Panc1 (cell line): ENCODE measurements at places on chromosomes 6 and 20.
A peak's percentile ranks its signal among the peaks of the same experiment; 100 is the strongest.

- no peak for DNase-seq
Observed at GRCh38 chr20:62191781-62192559, 9.1 kb downstream of the MTG2 start.

DNA sequence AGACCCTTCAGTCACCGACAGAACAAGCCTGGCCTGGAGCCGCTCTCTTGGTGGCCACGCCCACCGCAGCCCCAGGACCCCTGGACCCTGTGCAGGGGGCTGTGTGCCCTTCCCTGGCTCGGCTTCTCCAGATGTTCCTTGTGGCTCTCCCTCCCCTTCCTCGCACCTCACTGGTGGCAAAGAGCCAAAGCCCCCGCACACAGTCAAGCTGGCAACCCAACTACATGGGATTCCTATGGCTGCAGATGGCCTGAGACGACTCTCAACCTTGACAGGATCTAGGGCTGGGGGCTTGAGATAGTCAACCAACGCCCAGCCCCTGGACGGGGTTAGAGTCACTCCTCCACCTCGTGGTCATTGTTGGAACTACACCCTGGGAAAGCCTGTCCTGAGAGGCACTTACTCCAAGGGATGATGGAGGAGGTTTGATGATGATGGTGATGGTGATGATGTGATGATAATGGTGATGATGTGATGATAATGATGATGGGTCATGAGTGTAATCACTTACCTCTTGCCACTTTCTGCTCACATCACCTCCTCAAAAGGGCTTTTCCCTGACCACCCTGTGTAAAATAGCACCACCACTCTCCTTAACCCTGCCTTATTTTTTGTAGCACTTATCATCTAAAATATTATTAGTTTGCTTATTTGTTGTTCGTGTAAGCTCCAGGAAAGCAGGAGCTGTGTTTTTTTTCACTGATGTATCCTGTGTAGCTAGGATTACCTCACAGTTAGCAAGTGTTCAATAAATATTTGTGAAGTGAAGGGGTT, 278.4 kb downstream of the LRFN2 start:
- DNase-seq, result peak; percentile 41

- DNase-seq, result no peak
Observed at GRCh38 chr20:39112178-39112743, 150.1 kb downstream of the DHX35 start.

DNA sequence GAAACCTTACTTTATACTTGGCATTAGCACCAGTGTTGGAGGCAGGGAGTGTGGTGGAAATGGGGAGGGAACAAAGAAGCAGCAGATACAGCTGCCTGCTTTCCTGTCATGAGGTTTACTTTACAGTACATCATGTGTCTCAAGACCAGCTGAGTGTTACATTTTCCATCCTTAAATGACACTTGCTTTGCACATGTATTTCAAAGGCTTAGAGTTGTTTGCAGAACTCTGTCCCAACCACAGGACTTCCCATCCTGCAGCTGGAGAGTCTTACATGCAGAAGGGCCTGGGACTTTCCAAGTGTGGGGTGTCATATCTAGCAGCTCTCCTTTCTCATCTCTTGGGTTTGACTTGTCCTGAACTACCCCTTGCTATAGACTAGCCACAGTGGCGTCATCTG, 395.9 kb downstream of the DHX35 start:
- no peak for DNase-seq

GRCh38 chr20:41304424-41305079, 13.0 kb downstream of the ZHX3 start:
- DNase-seq, result no peak

DNA sequence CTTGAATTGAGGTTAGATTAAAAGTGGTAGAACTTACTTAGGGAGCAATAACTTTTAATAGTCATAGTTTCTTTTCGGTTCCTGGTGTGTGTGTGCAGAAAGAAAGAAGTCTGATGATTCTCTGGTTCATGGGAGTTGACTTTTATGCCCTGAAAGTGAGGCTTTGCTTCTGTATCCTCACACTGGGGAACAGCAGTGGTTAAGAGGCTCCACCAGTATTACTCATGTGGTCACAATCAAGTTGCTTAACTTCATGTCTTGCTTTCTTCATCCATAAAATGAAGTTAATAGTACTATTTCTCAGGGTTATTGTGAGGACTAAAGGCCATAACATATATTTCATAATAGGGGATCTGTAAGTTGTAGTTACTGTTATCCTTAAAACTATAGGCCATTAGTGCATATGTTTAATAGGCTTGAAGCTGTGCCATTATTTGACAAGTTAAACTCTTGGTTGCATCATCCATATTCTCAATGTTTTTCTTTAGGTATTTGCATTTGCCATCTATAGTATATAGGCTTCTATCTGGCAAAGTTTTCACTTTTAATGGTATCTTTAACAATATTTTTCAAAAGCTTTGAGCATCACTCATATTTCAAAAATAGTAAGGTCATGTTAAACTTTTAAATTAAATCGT, 262.4 kb downstream of the PLCB1 start:
- no peak for DNase-seq

- no peak for DNase-seq
Observed at GRCh38 chr6:35082733-35083403, 58.3 kb downstream of the TCP11 start.

DNA sequence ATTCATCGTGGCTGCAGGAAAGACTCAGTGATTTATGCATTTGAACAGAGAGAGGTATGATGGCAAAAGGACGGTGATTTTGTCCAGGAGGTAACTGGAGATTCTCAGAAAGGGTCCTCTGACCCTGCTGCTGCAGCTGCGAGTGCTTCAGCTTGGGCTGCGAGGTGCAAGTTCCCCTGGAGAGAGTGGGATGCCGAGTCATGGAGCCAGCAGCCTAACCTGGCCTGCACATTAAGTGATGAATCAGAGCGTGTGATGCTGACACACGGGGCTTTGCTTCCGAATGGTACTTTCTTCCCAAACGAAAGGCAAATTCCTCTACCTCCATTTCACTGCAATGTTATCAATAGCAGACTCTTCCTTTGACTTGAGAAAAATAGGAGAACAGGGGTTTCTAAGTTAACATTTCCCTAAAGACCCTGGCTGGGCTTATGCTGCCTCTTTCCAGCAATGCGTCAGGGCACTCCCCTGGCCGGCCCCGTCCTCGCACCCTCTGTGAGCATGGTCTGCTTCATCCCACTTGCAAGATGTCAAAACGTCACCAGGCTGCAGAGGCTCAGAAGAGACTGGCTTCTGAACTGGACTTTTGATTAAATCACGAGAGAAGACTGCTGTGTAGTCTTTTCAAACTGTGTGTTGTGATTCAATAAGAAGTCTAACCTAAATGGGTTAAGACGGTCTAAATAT, 628.0 kb upstream of the AGPAT4 start:
- no peak for DNase-seq

GRCh38 chr6:38929560-38929959, 119.0 kb upstream of the GLP1R start:
- no peak for DNase-seq

DNA sequence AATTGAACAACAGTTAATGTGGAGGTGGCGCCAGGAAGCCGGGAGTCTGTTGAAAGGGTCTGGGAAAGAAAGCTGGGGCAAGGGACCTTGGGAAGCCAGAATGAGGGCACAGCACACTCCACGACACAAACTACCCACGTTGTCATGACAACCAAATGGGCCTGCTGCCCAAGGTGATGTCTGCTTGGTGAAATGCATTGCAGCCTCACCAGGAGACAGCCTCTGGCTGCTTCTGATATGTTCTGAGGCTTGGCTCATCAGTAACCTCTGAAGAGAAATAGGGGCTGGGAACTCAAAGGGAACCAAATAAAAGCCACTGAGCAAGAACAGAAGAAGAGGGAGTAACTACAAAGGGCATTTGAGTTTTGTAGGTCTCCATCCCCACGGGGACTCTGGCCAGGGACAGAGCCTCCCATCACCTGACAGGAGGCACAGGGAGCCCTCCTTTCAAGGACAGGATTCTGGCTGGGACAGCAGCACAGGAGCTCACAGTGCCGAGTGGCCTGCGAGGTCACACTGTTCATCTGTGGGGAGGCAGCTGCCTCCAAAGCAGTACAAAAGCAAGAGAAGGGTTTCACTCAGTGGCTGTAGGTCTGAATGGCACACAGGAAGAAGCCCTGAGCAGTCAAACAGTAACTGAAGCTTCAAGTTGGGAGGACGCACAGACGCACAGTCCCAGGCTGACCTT, 44.6 kb upstream of the KCNK16 start:
- no peak for DNase-seq

- no peak for DNase-seq
Observed at GRCh38 chr20:48447456-48447855, 380.3 kb downstream of the PREX1 start.

- no peak for DNase-seq
Observed at GRCh38 chr20:48557380-48557779, 270.4 kb downstream of the PREX1 start.

DNA sequence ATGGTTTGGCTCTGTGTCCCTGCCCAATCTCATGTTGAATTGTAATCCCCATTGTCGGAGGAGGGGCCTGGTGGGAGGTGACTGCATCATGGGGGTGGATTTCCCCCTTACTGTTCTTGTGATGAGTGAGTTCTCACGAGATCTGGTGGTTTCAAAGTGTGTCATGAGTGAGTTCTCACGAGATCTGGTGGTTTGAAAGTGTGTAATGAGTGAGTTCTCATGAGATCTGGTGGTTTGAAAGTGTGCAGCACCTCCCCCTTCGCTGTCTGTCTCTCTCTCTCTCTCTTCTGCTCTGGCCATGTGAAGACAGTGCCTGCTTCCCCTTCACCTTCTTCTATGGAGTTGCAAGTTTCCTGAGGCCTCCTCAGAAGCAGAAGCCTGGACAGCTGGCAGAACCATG, 87.6 kb downstream of the MYLK4 start:
- no peak for DNase-seq

DNA sequence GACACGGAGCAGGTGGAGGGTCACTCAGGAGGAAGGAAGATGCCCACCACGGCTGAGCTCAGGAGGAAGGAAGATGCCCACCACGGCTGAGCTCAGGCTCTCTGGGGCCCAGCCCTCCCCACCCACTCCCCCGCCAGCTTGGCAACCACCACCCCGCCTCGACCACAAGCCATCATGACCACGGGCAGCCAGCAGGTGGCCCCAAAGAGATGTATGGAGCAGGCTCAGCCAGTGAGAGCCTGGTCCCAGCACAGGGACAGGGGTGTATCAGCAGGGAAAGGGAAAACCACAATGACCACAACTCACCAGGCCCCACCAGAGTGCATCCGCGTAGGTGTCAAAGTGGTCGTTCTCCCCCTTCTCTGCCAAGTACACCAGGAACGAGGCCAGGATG, 30.4 kb downstream of the KCNQ2 start:
- no peak for DNase-seq

- no peak for DNase-seq
Observed at GRCh38 chr6:126039284-126039683, 52.9 kb downstream of the TRMT11 start.

DNA sequence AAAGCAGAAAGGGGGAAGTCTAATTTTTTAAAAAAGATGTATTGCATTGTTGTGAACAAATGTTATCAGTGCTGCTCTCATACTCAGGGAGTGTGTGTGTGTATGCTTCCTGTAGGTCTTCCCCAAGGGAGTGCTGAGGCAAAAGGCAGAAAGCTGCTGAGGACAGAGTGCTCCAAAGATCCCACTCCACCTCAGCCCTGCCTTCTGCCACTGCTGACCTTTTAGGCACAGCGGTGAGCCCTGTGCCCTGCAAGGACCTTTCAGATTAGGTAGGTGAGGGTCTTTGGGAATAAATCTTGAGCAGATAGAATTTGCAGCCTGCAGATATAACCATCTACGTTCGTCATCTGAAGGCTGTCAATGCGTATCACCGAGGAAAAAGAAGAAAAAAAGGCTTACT, 756.4 kb upstream of the MMS22L start:
- no peak for DNase-seq

GRCh38 chr6:80642452-80642851, 536.0 kb downstream of the BCKDHB start:
- no peak for DNase-seq

- no peak for DNase-seq
Observed at GRCh38 chr6:81800666-81801065, 48.2 kb upstream of the TENT5A start.

DNA sequence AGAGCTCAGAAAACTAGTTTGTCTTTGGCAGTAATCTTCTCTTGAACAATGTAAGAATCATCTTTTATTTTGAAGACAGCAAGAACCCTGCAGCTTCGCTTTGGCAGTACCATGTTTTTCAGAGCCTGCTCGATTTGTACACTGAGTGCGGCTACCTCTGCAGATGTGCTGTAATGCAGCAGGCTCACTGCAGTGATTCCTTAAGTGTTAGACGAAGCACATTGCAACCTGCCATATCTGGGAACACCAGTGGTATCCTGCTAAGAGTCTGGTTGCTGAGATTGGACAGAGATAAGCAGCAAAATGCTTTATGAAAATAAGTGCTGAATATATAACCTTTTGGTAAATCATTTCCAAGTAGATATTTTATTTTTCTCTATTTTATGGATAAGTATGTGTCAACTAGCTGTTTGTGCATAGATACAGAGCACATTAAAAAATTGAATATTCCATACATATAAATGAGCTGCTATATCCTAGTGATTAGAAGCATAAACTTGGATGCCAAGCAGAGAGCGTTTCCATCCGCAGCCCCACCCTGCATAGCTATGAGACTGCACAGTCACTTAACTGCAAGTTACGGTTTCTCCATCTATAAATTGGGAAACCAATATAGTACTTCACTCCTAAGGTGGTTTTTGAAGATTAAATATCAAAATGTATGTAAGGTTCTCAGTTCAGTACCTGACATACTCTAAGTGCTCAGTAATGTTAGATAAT, 328.3 kb downstream of the FARS2 start:
- DNase-seq, result no peak

GRCh38 chr20:51195419-51195901, 172.6 kb upstream of the KCNG1 start:
- no peak for DNase-seq

DNA sequence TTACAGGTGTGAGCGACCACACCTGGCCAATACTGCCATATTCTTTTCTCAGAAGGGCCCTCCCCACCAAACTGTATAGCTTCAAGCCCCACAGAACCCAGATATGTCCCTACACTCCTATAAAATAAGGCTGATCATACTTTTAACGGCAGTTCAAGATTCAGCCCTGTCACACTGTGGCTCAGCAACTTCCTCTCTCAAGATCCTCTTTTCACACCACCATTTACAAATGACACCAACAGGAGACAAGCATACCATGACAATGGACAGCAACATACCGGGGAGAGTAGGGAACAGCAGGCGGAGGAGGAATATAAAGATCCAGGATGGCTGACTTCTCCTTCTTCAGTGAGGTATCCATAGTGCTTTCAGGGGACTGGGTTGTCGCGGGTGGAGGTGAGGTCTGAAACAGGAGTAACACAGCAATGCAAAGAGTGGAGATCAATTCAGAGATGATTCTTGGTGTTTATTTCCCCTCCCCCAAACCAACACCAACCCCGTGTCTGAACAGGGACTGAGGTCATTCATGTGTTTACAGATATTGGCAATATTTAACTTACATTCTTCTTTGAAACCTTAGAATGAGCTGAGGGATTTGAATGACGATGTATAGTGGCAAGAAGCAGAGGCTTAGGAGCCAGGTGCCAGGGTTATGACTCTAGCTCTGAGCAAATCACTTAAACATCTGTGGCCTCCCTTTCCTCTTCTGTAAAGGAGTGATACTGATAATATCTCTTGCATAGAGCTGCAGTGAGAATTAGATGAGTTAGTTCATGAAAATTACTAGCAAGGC, 57.6 kb upstream of the IPCEF1 start:
- DNase-seq, result no peak

- no peak for DNase-seq
Observed at GRCh38 chr20:50023116-50023805, 40.5 kb downstream of the SNAI1 start.
